NCI-H2107 (cell line): ENCODE measurements at places on chromosomes 7 and 10.

DNA sequence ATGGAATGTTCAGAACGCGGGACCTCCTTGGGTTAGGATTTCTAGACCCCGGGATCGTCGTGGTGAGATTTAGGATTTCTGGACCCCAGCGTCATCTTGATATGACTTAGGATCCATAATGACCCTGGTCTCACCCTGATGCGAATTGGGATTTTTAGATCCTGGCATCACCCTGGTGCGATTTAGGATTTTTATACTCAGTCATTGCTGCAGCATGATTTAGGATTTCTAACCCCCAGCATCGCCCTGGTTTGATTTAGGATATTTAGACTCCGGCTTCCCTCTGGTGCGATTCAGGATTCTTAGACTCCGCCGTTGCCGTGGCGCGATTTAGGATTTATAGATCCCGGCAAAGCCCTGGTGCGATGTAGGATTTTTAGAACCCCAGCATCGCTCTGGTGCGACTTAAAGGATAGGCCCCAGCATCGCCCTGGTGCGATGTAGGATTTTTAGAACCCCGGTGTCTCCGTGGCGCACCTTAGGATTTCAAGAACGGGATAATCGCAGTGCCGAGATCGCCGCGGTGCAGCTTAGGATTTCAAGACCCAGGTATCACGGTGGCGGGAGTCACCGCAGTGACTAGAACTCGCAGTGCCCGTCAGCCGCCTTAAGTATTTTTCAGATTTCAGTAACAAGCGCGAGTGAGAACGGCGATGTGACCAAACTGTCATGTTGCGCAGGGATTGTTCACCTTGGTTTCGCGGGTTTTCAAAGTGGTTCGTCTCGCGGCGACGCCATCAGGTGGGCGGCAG is 814 bp downstream of the MEST start:
- DNase-seq, result no peak

DNA sequence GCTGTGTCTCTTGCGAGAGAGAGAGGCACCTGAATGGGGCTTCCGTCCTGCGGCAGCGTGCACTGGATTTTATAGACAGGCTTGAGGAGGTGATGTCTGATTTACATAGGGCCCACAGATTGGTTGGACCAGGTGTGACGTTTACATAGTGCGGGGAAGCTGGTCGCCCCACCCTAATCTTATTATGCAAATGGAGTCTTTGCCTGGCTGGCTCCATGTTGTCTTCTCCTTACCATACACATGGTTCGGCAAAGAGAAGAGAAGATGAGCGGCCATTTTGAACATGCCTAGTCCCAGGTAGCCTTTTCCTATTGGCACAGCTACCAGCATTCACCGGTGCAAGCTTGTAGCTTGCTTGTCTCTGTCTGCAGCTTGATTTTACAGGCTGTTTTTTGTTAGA is 238.5 kb upstream of the GALNT17 start:
- no peak for DNase-seq

GRCh38 chr10:28668363-28669226 is 8.7 kb upstream of the BAMBI start:
- DNase-seq, result no peak

- no peak for DNase-seq
Observed at GRCh38 chr7:144019457-144019856, 19.3 kb downstream of the OR6B1 start.
